NCI-H524 (cell line): ENCODE measurements at places on chromosomes 7 and 10.

- DNase-seq: no peak
Measured at GRCh38 chr10:11684717-11685645, 57.2 kb upstream of the ECHDC3 start.

- DNase-seq: no peak
Measured at GRCh38 chr10:1598393-1599153, 138.8 kb downstream of the ADARB2 start.

DNA sequence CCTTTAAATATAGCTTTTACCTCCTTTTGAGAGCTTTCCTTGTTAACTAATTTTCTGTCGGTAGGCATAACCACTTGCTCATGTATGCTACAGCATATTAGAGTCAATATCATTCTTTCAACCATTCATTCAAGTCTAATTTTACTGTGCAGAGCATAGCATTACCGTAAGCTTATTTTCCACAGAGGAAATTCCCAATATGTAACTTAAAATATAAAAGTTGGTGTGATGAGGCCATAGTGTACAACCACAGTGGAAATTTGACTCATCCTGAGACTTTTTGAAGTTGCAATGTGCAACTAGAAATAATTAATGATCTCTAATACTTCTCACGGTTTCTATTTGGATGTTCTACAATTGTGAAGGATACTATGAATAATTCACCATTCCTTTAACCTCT lies 80.6 kb upstream of the KLF6 start:
- DNase-seq: no peak

DNA sequence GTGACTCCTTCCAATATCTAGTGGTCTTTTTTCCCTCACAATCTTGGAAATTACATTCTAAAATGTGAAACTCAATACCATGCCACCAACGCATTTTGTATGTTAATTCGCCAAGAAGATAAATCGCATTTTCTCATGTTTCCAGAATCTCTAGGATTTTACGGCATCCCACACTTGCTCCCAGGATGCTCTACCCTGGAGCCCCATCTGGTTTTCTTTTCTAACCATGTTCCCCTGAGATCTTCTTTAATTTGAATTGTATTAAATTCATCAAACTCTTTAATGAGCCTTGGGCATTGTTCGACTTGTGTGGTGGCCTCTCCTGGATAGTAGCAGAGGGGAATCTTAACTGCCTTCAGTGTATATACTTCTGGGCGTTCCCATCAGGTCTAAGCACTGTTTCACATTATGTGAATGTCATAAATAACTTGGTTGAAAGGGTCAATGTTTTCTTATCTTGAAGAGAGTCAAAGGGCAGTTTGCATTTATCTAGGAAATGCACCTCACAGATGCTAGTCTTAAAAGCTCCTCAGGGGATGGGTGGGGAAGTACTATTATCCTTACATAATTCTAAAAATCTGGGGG lies 169.1 kb upstream of the MEOX2 start:
- DNase-seq: no peak

DNA sequence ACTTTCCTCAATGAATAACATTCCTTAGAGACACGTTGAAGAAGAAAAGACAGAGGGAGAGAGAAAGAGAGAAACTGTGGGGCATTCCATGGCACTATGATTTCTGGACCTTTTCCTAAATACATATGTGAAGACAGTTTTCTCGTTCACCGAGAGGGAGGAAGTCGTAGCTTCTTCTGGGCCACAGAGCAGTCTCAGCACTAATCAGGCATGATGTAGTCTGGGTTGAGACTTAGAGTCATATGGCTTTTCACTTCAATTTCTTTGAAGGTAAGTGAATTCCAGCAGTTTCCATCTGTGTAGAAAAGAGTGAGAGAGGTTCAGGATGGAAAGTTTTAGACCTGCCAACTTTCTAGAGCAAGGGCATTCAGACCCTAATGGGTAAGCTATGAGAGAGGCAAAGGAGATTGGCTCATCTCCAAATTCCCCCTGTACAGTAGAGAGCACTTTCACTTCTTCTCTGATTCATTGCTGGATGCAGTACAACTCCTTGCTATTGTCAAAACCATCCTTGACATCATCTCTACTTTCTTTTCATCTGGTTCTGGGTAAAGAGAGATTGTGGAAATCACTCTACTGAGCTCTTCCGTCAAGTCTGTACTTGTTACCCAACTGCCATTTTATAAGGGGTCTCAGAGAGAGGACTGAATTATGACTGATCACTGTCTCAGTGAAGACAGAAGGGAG lies 31.5 kb upstream of the OR9A4 start:
- DNase-seq: no peak

DNA sequence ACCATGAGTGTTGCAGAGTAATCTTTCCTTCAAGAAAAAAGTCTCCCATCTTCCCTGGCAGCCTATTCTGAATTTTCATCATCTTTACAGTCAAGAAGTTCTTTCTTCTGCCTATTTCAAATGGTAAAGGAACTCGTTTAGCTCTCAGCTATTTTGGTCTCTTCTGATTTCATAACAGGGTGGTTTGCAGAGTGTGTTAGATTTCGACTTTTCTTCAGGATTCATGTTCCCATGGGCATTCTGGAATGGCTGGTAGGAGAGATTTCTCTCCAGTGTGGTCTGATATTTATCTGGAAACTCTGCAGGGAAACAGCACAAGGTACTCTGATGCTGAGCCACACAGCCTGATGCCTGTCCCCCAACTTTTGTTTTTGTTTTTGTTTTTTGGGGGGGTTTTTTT lies 111.1 kb upstream of the FAM171A1 start:
- no peak for DNase-seq

- no peak for DNase-seq
Measured at GRCh38 chr10:86265895-86266259, 100.7 kb downstream of the GRID1 start.

GRCh38 chr7:106371629-106372028 lies 86.8 kb upstream of the NAMPT start:
- no peak for DNase-seq

- no peak for DNase-seq
Measured at GRCh38 chr7:84070770-84071169, 123.8 kb downstream of the SEMA3A start.

DNA sequence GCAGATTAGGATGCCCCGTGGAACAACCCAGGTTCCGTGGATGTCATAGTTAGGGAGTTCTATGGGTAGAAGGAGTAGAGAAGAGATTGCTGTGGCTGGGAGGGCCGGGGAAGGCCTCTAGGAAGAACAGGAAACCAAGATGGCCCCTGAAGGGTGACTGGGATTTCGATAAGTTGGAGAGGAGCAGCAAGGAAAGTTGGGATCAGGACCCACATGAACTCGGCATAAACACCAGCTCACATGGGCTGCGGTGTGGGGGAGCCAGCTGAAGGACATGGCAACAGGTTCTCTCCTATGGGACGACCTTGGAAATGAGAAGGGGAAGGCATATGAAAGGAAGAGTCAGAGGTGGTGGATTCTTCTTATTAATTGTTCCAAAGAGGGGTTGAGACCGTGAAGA lies 333.7 kb upstream of the SHH start:
- no peak for DNase-seq

- DNase-seq: no peak
Measured at GRCh38 chr10:73759512-73760115, 15.4 kb downstream of the SEC24C start.

GRCh38 chr10:654647-654996 lies 34.8 kb downstream of the DIP2C start:
- no peak for DNase-seq

- peak; percentile 53 for DNase-seq
Measured at GRCh38 chr7:102236592-102237287, 49.9 kb upstream of the SH2B2 start.

GRCh38 chr7:91251877-91252276 lies 12.4 kb upstream of the FZD1 start:
- no peak for DNase-seq

DNA sequence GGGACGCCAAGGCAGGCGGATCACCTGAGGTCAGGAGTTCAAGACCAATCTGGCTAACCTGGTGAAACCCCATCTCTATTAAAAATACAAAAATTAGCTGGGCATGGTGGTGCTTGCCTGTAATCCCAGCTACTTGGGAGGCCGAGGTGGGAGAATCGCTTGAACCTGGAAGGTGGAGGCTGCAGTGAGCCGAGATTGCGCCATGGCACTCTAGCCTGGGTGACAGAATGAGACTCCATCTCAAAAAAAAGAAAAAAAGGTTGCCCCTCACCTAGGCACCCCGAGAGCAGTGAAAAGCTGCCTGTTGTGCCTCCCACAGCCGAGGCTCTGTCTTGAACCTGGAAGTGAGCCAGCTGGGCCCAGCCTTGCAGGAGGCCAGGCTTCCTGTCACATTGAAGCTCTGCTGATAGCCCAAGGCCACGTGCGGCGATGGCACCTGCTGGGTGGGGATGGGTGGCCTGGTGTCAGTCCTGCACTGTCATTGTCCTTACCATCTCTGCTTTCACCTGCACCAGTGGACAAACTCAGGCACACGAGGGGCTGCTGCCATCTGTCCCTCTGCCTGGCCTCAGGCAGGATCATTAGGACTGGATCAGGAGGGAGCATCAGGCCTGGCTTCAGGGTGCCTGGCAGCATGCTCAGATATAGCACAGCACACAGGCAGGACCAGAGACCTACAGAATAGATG lies 37.8 kb downstream of the DNAJB12 start:
- DNase-seq: peak; percentile 38

DNA sequence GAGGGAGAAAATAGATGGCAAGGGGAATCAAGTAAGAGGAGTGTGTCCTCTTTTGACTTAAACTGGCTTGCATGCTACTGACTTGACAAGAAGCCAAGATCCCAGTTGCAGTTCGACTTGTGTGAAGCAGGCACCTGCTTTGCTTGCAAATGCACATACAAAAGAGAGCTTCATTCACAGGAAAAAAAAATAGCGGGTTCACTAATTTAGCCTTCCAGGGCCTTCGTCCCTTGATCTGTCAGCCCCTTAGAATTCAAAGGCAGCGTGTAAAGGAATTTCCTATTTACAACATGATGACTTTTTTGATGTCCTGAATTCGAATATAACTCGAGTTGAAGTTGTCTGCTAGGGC lies 192.1 kb downstream of the CELF2 start:
- no peak for DNase-seq

GRCh38 chr10:100829097-100829870 lies 83.5 kb upstream of the SLF2 start:
- no peak for DNase-seq

DNA sequence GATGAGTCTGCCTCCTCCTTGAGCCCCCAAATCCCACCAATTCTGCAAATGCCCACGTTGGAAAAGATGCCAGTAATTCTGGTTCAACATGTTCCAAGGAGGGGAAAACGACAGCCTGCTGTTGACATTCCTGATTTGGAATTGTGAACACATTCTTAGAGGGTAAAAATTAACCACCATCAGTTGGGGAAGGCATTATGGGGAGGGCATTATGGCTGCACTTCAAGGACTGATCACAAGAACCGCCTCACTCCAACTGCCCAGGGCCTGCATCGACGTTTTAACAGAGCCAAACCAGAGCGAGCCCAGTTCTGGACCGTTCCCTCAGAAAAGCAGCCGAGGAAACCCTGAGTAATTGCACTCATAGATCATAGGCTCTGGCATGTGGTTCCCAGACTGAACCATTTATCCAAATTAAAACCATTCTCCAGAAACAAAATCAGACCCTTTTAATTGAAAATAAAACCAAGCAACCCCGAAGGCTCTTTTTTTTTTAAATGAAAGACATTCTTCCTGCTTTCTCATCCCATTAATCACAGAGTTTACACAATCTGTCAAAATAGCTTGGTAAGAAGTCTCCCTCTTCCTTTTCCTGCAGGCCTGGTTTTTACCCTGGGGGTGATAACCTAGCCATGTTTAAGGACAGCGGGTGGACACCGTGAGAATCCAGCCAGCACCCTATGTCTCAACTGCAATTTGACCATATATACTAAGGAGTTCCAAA lies 8.0 kb downstream of the TNS3 start:
- DNase-seq: no peak

DNA sequence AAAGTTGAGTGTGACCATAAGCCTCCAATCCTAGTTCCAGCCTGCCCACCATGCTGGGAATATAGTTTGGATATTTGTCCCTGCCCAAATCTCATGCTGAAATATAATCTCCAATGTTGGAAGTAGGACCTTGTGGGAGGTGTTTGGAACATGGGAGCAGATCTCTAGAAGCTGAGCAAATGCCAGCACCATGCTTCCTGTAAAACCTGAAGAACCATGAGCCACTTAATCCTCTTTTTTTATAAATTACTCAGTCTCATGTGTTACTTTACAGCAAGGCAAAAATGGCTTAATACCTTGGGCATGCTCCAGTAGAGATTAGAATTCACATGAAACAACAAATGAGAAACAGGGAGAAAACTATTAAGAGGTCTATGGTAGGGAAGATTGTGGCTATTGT lies 27.2 kb downstream of the STEAP1 start:
- DNase-seq: no peak

- no peak for DNase-seq
Measured at GRCh38 chr10:61052469-61053205, 108.7 kb upstream of the RHOBTB1 start.

- DNase-seq: no peak
Measured at GRCh38 chr10:52232561-52233350, 81.3 kb upstream of the DKK1 start.

DNA sequence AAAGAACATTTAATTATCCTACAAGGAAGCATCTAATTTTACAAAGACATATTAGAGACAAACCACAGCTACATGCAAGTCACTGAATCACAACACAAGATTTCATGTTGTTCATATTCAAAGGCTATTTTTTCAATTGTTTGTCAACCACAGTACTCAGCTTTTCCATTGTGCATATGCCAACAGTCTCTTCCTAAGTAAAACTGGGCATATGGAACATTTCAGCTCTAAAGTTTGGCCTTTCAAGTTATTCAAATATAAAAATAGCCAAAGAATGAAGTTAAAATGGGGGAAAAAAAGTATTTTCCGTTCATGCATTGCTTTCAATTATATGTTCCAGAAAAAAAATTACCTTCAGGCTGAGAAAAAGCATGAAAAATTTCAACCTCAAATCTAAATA lies 537.9 kb downstream of the PLXDC2 start:
- DNase-seq: no peak

GRCh38 chr10:493391-494148 lies 195.9 kb downstream of the DIP2C start:
- no peak for DNase-seq

DNA sequence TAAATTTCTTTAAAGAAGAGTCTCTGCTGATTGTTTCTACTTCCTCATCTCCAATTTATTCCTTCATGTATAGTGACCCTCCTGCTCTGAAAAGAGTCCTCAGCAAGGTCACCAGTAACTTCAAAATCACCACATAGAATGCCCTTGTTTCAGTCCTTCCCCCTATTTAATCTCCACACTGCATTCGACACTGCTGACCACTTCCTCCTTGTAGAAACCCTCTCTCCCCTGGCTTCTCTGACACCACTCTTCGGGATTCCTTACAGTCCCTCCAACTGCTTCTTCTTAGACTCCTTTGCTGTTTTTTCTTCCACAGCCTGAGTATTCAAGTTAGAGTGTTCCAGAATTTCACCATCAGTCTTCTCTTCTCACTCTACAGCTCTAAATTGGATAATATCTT lies 89.5 kb downstream of the VPS41 start:
- no peak for DNase-seq

DNA sequence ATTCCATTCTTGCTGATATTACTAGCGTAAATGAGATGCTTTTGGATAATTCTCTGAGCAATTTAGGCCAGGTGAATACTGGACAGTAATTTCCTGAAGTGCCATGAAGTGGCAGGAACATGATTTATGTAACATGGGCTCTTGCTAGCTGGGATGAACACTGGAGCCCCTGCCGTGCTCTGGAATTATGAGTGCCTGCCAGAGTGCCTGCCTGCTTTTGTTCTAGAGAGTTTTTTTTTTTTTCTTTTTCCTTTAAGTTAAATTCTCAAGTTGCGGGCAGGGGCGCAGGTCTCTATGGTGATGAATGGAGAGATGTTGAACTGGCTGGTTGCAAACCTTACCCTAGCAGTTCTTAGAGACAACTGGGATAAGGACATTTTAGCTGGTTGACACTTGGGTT lies 165.9 kb downstream of the AUTS2 start:
- DNase-seq: no peak
